G401 (cell line): ENCODE measurements at places on chromosomes 12 and 14. TPM values are rescaled to one million over a fixed set of nuclear protein-coding genes. Genes with fewer than 3 reads are reported as not detected.

DNA sequence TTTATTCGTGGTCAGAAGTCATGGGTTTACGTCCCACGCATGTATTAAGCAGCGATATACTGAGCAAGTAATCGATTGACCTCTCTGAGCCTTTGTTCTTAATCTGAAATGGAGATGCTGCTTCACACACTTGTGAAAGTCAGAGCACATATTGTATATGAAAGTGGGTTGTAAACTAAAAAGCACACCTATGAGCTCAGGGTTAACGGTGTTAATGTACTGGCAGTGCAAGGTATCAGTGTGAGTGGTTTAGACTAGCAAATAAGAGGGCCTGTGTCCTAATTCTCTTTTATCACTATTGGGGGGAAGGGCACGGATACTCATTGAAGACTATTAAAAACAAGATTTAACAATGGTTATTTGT, 676 bp downstream of the MRPL42 start:
- no peak for DNase-seq

The DCN gene
- total RNA-seq = not detected in 2 replicates

DNA sequence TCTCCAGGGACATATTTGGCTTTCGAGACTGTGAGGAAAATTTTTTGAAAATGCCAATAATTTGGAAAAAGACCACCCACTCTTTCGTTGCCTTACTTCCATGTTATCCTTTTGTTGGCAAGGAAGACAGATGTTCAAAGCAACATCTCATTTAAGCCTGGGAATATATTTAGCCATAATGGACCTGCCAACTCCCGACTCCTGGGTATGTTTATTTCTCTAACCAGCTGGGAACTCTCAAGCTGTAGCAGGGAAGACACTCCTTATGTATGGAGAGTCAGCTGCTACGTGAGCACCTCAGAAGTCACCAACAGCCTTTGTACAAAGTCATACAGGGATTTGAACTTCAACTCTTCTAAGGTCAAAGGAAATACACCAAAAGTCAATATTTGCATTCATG, 96.5 kb upstream of the DAAM1 start:
- no peak for DNase-seq

The GLS2 gene
- total RNA-seq = 0.12 and 1.2 TPM in 2 replicates

The SCN8A gene
- total RNA-seq = 1.2 and 5.4 TPM in 2 replicates

DNA sequence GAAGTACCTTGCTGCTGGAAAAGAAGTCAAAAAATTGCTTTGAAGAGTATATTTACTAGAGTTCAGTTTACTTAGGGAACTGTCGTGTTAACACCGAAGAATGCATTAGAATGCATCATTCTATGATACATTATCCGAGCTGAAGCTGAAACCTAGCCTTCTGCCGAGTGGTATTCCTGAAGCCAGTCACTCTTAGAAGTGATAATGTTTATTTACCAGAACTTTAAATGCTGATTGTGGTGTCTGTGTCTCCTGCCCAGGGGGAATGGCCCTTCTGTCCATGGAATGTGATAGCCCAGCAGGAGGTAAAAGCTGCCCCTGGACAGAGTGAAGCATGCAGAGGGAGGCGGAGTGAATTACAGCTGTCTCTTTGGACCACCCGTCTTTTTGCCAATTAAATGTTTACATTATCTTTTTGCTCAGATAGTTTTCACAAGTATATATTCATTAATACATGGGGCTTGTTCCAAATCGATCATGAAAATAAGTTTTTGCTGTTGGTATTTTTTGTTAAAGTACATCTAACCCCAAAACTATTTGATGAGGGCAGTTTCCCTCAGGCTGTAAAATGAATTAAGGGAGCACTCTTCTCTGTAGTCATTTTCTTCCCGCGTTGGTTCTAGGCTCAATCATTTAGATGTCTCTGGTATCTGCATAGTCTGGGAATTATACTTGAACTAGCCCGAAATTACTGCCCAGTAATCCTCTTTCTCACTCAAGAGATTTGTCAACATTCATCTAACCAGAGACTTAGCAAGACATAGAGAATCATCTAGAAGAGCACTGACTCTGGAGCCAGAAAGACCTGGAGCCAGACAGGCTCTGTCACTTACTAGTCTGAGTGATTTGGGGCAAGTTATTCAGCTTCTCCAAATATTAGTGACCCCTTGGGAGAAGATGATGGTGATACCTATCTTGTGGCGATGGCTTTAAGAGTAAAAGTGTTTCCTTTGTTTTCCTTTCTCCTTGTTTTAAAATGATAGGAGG, 147.6 kb downstream of the CRADD start:
- no peak for DNase-seq

The SLC5A8 gene
- not detected in 2 replicates for total RNA-seq

GRCh38 chr12:102043928-102044327, 17.9 kb downstream of the WASHC3 start:
- DNase-seq = no peak

DNA sequence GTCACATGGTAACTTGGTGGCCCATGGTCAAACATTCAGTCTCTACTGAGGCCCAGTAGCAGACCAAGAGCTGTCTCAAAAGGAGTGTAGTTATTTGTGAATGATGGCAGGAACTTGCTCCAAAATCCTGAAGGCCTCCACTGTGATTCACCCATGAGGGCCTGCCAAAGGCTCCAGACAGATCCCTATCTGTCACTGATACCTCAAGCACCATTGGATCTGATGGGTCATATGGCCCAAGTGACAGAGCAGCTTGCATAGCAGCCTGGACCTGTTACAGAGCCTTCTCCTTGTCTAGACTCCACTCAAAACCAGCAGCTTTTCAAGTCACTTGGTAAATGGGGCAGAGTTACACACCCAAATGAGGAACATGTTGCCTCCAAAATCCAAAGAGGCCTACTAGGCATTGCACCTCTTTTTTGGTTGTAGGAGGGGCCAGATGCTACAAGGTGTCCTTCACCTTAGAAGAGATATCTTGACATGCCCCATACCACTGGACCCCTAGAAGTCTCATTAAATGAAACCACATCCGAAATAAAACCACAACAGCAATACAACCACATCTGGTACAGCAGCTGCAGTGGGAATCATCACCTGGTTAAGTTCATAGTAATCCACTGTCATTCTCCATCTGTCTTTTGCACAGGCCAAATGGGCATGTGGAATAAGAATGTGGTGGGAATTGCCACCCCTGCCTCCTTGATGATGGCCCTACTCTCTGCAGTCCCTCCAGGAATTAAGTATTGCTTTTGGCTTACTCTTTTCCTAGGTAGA, 150.4 kb upstream of the MAX start:
- DNase-seq = no peak

GRCh38 chr14:32509632-32510187, 180.6 kb downstream of the AKAP6 start:
- DNase-seq = peak; percentile 48

- DNase-seq = no peak
These were observed 71.9 kb downstream of the TUNAR start for GRCh38 chr14:95948558-95948981.

DNA sequence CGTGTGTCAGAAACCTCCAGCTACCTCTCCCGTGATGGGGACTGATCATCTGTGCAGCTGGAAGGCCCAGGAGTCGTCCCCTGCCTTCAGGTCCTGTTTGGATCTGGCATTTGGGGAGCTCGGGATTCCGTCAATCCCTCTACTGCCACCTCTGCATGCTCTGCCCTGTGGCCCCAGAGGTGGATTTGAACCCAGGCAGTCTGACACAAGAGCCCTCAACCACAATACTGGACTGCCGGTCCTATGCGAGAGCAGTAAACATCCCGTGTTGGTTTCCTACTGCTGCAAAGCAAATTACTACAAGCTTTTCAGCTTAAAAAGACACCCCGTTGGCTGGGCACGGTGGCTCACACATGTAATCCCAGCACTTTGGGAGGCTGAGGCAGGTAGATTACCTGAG, 121.9 kb upstream of the FKBP4 start:
- DNase-seq = no peak
